ENCODE measurements at places on chromosomes 2 and 18.

DNA sequence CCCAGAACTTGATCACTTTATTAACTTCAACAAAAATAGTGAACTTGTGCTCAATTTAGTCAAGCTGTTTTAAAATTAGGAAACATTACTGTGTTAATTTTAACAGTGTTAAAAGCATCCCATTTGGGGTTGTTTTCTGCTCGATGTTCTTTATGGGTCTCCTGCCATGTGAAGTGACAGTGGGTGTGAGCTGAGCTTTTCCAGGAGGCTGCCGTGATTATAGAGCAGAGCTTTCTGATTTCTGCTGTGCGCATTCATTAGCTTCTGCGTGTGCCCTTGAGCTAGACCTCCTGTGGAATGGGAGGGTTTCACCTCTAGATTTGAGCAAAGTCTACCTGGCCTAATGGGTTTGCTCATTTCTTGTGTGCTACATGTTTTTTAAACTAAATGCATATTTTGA is 121.5 kb downstream of the WDSUB1 start:
- DNase-seq: no peak

DNA sequence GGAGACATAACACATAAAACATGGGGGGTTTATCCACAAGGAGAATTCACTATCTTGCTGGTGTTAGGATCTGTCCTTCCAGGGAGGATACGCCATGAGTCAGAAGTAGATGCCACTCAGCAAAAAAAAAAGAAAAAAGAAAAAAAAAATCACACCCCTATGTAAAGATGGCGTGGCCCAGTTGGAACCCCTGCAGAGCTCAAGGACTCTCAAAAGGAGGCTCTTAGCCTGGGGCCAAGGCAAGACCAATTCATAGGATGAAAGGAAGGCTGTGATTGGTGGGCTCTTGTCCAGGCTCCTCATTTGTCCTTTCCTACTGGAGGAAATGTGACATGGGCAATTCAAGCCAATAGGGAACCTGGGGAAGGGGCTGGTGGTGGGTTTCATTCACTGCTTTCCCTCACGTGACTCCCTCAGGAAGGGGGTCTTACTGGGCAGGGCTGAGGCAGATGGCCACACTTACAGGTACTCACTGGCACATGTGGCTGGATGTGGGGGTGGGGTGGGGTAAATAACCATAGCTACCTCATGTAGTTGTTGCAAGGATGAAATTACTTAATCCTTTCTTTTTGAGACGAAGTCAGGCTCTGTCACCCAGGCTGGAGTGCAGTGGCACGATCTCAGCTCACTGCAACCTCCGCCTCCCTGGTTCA is 38.7 kb upstream of the HAAO start:
- no peak for DNase-seq

DNA sequence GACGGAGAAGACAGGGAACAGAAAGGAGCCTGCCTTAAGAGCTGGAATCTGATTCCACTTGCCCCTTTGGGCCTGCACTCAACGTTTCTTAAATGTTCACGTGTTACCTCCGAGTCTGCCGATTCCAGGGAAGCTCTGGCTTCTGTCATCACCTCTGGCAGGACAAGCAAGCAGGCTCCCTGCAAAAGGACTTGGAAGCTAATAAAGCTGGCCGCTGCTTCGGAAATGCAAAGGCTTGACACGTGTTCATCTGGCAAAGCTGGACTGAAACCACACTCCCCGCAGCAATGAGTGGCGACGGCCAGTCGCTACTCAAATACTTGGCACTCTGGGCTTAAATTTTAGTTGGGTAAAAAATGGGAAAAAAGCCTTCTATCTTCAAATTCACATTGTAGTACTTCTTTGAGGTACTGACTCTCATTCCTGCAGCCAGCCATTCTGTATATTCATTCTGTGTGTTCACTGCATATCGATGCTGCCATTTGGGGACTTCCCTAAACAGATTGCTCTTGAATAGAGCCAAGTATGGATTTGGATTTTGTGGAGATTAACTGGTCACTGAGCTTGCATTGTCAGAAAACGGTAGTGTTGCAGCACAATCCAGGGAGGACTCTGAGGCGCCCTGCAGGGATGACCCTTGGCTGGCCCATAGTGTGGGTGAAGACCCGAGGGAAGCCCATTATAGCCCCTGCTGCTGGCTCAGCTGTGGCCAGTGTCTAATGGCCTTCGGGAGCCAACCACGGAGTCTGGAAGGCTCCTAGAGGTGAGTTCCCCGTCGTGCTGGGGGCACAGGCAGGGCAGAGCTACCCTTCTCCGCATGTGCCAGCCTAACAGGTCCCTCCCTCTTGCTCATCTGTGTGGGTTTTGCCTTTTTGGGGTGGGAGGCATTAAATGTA is 231.5 kb downstream of the PRKCE start:
- no peak for DNase-seq

- no peak for DNase-seq
These were observed 112.4 kb upstream of the DDX18 start for GRCh38 chr2:117702098-117702497.

- no peak for DNase-seq
These were observed 478.9 kb downstream of the EIPR1 start for GRCh38 chr2:2898744-2899143.

- no peak for DNase-seq
These were observed 42.1 kb upstream of the ARHGAP25 start for GRCh38 chr2:68692511-68692910.

DNA sequence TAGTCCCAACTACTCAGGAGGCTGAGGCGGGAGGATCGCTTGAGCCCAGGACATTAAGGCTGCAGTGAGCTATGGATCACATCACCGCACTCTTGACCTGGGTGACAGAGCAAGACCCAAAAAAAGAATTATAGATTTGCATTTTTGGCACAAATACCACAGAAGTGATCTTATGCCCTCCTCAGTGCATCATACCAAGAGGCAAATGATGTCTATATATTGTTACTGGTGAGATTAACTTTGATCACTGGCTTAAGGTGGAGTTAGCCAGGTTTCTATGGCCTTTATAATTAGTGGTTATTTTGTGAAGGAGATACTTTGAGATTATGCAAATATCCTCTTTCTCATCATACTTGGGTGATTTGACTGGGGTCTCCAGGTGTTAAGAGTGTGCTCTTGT is 22.1 kb upstream of the CATIP start:
- DNase-seq: no peak

GRCh38 chr2:29920130-29920577 is 1.2 kb downstream of the ALK start:
- DNase-seq: no peak

DNA sequence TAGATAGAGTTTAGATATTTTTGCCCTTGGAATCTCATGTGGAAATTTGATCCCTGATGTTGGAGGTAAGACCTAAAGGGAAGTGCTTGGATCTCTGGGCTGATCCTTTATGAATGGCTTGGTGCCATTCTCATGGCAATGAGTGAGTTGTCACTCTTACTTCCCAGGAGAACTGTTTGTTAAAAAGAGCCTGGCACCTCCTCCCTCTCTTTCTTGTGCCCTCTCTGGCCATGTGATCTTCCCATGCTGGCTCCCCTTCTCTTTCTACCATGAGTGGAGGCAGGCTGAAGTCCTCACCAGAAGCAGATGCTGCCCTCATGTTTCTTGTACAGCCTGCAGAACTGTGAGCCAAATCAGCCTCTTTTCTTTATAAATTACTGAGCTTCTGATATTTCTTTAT is 276.9 kb downstream of the ZNF804A start:
- no peak for DNase-seq

DNA sequence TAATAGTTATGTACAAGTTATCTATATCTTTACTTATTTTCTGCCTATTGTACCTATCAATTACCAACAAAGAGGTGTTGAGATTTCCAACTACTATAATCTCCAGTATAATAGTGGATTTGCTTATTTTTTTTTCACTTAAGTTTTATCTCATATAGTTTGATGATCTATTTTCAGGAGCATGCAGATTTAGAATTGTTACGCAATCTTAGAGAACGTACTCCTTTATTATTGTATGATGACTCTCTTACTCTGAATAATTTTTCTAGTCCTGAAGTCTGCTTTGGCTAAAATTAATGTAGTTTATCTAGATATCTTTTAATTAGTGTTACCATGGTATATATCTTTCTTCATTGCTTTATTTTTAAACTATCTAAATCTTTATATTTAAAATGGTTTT is 205.2 kb downstream of the SCG2 start:
- DNase-seq: no peak

GRCh38 chr2:37767959-37768925 is 96.8 kb upstream of the CDC42EP3 start:
- DNase-seq: no peak

- no peak for DNase-seq
These were observed 243.9 kb upstream of the LRRTM1 start for GRCh38 chr2:80548469-80548868.

GRCh38 chr2:134002921-134003320 is 251.0 kb upstream of the MGAT5 start:
- DNase-seq: no peak

DNA sequence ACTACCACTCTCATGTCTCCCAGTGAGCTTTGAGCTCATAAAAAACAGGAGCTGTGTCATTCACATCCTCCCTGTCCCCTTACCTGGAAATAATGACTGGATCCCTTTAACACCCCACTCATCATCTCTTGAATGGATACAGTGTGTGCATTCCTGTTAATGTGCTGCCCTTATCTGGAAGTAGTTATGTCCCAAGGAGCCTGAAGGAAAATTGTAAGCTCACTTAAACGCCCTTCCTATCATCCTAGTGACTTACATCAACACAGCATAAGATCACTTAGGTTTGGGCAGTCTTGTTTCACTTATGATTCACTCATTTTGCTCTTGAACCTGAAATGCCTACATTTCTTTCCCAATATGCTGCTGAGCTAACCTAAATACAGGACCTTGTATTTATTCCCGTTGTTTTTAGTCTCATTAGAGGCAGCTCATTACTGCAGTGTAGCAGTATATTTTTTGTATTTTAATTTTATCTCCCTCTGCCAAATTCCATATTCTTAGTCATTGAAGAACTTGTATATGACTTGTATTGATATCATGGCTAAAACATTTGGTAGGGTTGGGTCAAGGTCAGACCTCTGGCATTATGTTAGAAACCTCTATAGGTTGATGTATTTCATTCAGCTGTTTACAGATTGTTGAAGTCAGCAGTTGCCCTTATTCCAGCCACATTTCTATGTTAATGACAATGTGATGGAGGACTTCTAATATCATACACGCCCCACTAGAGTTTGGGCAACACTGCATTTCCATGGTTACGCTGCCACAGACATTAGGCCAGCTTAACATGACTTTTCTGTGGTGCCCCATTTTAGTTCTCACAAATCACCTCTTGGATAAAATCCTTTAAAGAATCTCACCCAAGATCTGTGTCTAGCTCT is 72.9 kb downstream of the PKP4 start:
- DNase-seq: no peak

DNA sequence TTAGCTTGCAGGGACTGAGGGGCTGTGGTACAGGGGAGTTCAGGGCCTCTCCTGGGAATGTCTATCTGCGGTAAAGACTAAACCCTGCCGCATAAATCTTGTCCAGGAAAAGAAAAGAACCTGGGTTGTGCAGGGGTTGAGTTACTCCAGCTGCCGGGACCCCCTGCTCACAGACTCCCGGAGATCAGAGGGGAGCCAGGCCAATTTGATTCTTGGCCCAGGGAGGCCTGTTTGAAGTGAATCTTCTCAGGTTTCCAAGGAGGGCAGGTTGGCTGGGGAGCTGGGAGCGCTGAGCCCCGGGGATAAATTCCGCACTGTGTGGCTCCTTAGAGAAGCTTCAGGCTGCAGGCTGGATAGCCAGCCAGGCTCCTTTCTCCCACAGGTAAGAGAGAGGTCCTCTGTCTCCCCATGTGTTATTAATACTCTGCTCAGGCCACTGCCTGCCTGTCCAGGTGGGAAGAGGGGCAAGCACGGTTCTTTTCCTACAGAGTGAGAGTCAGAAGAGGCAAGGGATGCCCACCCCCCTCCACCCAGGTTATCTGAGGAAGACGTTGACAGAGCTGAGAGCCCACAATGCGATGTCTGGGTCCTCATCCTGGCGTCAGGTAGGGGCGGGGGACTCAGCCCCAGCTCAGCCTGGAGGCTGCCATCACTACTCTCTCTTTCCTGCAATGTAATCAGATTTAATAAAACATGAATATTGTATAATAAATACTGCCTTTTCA is 82.7 kb downstream of the LONRF2 start:
- no peak for DNase-seq

- DNase-seq: no peak
These were observed 63.9 kb upstream of the HAAO start for GRCh38 chr2:42856106-42856860.

DNA sequence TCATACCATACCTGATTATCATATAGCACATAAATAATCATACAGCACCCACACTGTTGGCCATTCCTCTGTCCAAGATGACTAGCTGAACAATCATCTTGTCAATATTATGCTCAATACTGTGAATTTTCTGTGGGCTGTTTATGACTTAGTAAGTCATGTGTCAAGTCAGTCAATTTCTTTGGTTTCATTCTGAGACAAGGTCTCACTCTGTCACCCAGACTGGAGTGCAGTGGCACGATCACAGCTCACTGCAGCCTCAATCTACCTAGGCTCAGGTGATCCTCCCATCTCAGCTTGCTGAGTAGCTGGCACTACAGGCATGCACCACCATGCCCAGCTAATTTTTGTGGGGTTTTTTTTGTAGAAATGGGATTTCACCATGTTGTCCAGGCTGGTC is 5.7 kb downstream of the MCM6 start:
- no peak for DNase-seq

- no peak for DNase-seq
These were observed 237.8 kb upstream of the THSD7B start for GRCh38 chr2:136527560-136527959.

DNA sequence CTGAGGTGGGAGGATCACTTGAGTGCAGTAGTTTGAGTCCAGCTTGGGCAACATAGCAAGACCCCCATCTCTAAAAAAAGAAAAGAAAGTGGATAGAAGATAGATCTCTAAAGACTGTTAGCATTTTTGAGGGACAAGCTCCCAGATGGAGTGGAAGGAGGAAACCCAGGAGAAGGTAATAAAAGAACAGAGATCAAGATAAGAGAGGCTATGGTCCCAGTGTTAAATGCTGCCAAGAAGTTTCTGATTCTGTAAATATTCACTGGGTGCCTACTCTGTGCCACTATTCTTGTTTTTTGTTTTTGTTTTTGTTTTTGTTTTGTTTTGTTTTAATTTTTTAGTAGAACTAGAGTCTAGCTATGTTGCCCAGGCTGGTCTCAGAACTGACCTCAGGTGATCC is 26.2 kb downstream of the FZD5 start:
- no peak for DNase-seq

DNA sequence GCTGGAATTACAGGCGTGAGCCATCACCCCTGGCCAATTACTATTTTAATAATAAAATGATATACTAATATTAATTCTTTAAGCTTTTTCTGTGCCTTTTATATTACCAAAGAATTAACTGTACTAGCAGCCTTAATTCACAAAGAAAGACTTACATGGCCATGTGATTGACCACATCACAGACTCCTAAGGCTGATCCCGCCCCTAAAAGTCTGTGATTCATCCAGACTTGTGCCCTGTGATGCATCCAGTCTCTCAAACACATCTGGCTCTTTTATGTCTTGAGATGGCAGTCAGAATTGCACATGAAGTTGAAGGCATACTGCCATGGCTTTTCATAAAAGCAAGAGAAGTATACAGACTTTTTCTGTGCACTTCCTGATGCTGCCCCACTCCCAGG is 91.7 kb downstream of the DTNA start:
- no peak for DNase-seq

All from effector CD8-positive, alpha-beta T cell (primary cell).